ENCODE measurements at places on chromosomes 2 and 18.

DNA sequence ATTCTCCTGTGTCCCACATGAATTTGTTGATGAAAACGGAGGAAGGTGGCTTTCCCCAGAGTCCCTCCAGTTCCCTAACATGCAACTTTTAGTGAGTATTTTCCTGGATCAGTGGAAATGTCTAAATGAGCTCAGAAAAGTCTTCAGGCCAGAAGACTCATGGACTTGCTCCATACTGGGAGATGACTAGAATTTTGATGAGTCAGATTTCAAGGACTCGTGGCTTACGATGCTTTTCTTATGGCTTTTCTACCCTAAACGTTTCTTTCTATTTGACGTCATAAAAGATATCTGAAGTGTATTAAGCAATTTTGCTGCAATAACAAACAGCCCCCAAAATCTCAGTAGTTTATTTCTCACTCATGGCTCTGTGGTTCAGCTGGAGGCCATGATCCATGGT, 397.6 kb downstream of the FBXO15 start:
- no peak for DNase-seq

- no peak for DNase-seq
Observed at GRCh38 chr18:11323359-11323819, 174.0 kb upstream of the PIEZO2 start.

DNA sequence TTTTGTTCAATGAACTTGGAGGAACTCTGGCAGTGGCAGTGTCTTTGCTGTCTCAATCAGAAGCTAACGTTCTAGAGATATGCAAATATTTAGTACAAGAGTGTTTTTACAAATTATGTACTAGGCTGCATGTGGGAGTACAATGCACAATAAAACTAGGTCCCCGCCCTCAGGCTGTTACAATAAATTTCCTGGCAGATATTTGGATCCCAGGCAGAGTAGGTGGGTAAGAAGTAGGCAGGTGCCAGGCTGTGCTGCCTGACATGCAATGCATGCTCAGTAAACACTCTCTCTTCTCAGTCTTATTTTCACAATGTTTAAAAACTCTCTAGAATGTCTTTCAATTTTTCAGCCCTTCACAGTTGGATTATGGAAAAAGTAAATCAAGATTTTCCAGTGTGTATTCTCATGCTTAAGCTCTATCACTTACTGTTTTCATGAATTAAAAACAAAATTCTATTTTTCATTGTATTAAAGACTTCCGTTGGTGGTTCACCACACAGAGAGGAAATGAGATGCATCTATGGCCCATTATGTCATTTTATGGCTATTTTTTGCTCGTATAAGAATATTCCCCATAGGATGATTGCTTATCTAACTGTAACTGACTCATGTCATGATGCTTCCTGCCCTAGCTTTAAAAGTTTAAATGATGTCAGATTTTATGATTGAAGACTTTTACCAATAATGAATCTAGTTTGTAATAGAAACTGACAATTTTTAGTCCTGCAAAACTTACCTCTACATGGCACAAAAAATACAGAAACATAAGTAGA, 346.1 kb downstream of the RND3 start:
- DNase-seq: no peak

GRCh38 chr2:203817147-203817546, 50.4 kb upstream of the CTLA4 start:
- no peak for DNase-seq

DNA sequence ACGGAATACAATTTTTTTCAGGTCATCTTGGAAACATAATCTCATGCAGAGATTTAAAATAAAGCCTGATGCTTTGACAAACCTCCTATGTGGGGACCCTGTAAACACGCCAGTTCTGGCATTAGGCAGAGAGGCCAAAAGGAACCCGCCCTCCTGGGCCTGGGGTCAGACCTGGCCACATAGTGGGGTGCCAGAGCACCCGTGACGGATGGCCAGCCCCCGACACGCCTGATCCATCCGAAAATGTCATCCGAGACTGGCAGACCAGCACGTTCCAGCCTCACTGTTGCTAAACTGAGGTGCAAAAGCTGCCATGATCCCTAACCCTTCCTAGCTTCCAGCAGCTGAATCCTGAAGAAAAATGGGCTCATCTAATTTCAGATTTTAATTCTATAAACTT, 222.6 kb upstream of the SALL3 start:
- no peak for DNase-seq

GRCh38 chr2:126241001-126241400, 415.0 kb upstream of the GYPC start:
- DNase-seq: no peak

DNA sequence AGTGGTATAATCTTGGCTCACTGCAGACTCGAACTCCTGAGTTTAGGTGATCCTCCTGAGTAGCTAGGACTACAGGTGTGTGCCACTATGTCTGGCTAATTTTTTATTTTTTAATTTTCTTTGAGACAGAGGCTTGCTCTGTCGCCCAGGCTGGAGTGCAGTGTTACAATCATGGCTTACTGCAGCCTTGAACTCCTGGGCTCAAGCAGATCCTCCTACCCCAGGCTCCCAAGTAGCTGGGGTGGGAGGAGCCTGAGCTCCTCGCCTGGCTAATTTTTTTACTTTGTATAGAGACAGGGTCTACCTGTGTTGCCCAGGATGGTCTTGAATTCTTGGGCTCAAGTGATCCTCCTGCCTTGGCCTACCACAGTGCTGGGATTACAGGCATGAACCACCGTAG, 62.5 kb downstream of the BABAM2 start:
- no peak for DNase-seq

DNA sequence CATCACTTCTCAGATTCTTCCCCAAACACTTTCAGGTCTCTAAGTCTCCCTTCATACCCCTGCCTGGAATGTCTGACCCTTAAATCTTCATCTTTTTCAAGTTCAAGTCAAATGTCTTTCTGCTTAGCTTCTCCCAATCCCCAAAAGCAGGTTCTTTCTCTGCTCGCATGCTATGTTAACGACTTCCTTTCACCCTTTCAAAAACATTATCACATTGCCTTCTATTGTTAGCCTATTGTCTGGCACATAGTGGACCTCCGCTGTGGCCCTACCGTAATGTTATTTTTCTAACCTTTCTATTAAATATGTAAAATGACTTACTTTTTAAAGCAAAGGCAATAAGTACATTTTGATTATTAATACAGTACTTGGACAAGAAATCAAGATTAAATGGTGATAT, 2.2 kb downstream of the CDKL4 start:
- no peak for DNase-seq
